ENCODE measurements at places on chromosomes 7 and 10. TPM values are rescaled to one million over a fixed set of nuclear protein-coding genes. Genes with fewer than 3 reads are reported as not detected.

Gene LBX1
- not detected for total RNA-seq

Gene MACC1
- total RNA-seq, result 0.12 TPM

Gene PTPRN2
- total RNA-seq, result 3.0 TPM

Gene SOSTDC1
- not detected for total RNA-seq

Gene PTN
- total RNA-seq, result 9.3 TPM

Gene FOXI2
- total RNA-seq, result not detected
